ENCODE measurements at places on chromosomes 5 and 9. TPM values are rescaled to one million over a fixed set of nuclear protein-coding genes. Genes with fewer than 3 reads are reported as not detected.

DNA sequence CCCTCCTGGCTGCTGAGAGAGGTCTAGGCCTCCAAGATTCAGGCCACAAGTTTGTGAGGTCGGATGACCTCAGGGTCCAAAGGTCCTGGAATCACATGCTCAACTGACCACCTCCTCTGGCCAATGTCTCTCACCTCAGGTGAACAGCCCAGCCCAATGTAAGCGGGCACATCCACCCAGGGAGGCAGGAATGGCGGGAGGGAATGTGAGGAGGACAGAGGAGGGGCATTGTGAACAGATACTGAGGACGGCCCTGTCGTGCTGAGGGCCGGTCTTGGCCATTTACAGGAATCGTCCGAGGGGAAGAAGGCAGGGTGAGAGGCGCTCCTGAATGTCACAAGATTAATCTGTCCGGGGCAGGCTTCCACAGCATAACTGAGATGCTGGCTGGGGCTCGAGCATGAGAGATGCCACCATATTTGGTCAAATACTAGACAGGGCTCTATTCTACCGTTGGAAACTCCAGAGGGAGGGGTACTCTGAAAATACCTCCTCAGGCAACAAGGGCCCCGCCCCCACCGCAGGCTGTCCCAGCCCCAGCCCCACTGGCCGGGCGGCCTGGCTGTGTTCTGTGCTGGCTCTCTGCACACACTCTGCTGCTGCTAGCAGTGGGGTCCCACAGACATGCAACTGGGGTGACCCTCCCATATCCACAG lies 1.5 kb upstream of the IL17B start:
- DNase-seq = no peak

Gene TAL2
- polyA plus RNA-seq = not detected

Gene GABRB2
- polyA plus RNA-seq = 0.19 TPM

Gene TOR2A
- 16.5 TPM for polyA plus RNA-seq

DNA sequence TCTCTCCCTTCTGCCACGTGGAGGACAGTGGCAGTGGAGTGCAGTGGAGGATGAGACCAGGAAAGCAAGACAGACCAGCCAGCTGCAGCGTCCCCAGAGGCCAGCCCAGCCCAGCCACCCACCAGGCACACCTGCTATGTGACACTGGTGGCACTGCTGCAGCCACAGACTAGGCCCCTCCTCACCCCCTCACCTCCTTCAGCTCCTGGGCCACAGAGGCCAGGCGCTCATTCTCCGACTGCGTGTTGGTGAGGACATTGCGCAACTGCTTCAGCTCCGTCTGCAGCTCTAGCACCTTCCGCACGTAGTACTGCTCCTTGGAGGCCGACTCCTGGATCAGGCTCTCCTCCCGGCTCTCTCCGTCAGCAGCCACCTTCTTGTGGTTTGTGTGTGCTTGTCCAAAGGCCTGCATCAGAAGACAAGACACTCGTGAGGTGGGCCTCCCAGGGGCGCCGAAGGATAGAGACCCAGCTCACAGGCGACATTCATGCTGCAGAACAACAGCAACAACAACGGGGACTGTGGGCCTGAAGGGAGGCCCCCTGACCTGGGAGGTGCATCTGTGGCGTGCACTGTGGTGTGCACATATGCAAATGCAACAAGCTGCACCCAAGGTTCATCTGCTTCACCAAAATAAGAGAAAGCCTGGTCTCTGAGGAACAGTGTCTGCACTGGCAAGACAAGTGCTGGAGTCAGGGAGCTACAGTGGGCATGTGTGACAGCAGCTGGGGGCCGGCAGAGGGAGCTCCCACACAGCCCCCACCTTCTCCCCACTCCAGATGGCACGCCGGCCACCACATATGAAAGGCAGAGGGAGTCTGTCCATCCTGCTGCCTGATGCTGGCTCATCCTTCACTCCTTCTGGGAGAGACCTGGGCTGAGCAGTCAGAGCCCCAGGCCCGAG lies 35.5 kb downstream of the BICD2 start:
- no peak for DNase-seq

GRCh38 chr9:87216897-87217455 lies 269.7 kb upstream of the GAS1 start:
- no peak for DNase-seq

- no peak for DNase-seq
Observed at GRCh38 chr5:153555420-153556114, 65.1 kb downstream of the GRIA1 start.

Gene LCN15
- polyA plus RNA-seq = not detected

Gene PRLR
- polyA plus RNA-seq = 0.98 TPM

Gene KIF24
- 0.32 TPM for polyA plus RNA-seq

Gene ZNF883
- polyA plus RNA-seq = 1.4 TPM

DNA sequence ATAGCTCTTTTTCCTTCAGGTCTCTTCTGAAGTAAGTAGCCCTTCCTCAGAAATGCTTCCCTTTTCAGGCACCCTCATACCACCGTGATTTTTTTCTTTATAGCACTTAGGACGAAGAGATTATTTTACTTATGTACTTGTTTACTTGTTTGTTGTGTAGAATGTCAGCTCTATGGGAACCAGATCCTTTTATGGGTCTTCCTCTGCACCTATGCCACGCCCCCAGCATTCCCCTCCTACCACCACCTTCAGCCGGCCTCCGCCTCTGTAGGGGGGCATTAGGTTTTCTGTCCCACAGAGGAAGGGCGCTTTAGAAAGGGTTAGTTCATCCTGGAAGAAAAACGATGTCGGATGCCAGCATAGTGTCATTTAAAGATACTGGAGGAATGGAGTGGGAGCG lies 1.8 kb downstream of the CDKN2B-AS1 start:
- no peak for DNase-seq

Gene C5orf58
- 0.70 TPM for polyA plus RNA-seq

DNA sequence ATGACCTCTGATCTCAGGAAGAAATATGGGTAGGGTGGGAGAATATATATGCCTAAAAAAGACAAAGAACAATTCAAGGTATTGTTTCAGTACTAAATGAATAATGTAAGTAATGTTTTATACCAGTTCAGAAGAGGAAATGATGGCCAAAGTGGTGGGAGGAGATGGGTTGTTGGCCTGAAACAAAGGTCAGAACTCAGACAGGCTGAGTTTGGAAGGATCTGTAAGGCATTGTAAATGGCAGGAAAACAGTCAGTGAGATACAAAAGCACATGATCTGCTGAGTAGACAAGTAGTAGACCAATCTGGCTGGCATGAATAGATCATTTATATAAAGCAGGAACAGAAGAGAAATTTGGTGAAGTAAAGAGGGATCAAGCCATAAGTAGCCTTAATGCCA lies 175.8 kb upstream of the PLCXD3 start:
- DNase-seq = no peak

DNA sequence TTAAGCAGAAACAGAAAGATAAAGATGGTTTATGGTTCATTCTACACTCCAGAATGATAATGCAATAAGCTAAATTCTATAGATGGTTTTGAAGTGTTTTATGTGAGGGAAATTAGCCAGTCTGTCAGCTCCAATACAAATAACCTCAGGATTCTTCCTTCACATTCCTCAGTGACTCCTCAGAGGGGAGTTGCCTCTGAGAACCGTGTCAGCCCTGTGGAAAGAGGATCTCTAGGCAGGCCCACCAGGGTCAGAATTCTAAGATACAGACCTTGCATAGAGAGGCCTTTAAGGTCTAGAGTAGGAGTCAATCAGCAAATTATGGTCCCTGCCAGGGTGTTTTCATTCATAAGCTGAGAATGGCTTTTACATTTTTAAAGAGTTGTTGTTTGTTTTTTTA lies 26.6 kb downstream of the RUSC2 start:
- no peak for DNase-seq

Gene FOXD4L5
- polyA plus RNA-seq = not detected

Gene SOHLH1
- polyA plus RNA-seq = not detected

Gene CBY3
- 0.11 TPM for polyA plus RNA-seq

- no peak for DNase-seq
Observed at GRCh38 chr5:38925154-38925925, 79.5 kb downstream of the OSMR start.

Gene LHFPL2
- 19.2 TPM for polyA plus RNA-seq

GRCh38 chr5:179228341-179229121 lies 116.7 kb downstream of the ADAMTS2 start:
- no peak for DNase-seq

DNA sequence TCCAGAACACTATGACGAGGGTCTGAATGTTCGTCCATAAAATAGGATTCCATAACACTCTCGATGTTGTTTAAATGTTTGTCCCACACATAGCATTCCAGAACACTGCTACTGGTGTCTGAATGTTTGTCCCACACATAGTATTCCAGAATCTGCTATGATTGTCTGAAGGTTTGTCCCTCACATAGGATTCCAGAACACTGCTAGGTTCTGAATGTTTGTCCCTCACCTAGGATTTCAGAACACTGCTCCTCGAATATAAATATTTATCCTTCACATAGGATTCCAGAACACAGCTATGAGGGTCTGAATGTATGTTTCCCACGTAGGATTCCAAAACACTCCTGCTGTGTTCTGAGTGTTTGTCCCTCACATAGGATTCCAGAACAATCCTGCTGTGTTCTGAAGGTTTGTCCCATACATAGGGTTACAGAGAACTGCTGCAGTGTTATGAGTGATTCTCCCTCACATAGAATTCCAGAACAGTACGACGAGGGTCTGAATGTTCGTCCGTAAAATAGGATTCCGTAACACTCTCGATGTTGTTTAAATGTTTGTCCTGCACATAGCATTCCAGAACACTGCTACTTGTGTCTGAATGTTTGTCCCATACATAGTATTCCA lies 215.3 kb downstream of the FOXD4L6 start:
- no peak for DNase-seq

- DNase-seq = no peak
Observed at GRCh38 chr5:82100303-82101077, 128.7 kb downstream of the ATG10 start.

- DNase-seq = no peak
Observed at GRCh38 chr5:120365656-120366446, 98.2 kb upstream of the PRR16 start.

DNA sequence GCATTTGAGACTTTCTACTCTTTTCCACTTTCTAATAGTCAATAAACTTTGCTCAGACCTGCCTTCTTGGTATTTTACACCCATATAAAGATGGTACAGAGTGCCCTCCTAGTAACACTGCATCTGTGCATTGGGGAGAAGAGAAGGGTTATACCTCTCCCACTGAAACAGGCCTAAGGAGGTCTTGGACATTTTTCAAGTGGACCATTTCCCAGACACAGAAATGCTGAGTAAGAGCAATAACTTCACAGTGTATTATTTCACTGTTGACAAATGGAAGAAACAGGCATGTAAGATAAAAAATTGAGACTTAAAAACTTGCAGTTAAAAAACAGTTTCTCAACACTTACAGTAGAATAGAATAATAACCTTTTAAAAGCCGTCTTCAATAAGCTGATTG lies 1224.0 kb upstream of the CDH18 start:
- no peak for DNase-seq
